Central memory CD4-positive, alpha-beta T cell (primary cell): ENCODE measurements at places on chromosomes 2 and 18.

- no peak for DNase-seq
These were observed 681.3 kb downstream of the ADCYAP1 start for GRCh38 chr18:1585881-1586488.

DNA sequence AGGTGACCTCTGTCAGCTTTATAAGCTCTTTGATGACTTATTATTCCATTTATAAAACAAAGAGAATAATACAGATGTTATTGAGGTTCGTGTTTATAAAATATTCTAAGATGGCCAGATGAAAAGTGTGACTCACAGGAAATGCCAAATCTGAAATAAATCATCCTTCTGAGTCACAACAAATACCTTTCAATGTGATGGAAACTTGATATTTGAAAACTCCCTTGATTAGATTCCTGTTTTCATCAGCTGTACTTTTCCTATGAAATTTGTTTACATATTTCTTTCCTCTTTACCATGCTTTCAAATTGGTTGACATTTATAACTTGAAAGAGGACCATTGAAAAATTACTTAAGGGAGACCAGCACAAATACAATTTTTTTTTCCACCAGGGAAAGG, 30.6 kb upstream of the PPP1R1C start:
- no peak for DNase-seq

DNA sequence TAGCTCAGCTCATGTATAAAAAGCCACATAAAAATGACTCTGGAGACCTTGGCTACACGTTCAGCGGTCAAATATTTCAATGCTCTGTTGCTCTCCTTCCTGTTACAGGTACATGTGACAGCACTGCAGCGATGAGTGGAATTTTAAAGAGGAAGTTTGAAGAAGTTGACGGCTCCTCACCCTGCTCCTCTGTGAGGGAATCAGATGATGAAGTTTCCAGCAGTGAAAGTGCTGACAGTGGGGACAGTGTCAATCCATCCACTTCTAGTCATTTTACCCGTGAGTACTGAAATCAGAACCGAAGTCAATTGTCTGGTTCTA, 125.4 kb downstream of the CSRNP3 start:
- no peak for DNase-seq

GRCh38 chr2:157792335-157793052, 83.6 kb downstream of the ACVR1 start:
- DNase-seq: no peak

DNA sequence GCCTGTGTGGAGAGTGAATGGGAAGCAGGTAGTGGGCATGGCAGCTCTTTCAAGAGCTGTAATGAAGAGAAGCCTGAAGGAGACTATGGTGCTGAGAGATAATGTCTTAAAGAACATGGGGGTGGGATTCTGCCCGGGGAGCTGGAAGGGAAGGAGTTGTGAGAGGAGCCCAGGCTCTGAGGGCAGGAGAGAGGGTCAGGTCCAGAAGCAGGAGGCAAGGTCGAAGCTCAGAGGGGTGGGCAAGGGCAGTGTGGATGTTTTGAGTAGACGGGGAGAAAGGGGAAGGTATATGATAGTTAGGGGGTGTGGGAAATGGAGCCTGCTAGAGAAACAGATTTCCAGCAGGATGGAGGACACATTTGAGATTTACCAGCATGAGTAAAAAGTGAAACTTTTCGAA, 2.1 kb downstream of the CAPN10 start:
- no peak for DNase-seq

DNA sequence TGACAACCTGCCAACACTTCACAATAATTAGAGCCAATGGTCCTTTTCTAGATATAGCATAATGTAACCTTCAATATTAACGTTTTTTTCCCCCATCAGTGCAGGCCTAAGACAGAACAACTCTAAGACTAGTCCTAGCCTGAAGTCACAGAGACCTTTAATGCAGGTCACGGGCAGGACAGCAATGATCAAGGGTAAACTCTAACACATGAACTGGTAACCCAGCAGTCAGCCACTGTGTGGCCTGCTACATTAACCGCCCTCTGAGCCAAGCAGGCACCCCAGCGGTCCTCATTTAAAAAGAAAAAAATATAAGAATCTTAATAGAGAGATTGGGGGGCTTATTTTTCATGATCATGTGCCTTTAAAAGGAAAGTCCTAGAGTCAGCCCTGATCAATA, 290.6 kb downstream of the AFF3 start:
- no peak for DNase-seq

GRCh38 chr2:70212298-70212932, 21.6 kb upstream of the C2orf42 start:
- no peak for DNase-seq

DNA sequence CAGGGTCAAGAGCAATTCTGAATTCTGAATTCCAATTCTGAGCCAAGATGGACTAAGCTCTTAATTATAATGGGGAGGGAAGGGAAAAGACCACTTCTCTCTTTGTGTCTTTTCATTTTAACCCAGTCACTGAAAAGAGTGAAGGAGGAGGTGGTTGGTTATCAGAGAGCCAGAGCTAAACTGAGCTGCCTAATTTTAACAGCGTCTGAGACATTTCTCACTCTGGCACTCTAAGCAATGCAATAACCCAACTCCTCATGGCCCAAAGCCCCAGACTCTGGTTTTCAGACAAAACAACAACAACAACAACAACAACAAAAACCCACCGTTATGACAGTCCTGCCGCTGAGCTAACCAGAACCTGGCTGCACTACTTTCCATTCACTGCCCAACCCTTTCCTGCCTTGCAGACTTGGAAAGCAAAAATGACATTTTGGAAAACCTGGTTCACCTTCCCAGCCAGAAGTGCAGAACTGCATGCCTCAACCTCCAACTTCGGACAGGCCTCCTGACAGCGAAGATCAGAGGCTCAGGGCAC, 1.0 kb downstream of the CHST10 start:
- DNase-seq: no peak

DNA sequence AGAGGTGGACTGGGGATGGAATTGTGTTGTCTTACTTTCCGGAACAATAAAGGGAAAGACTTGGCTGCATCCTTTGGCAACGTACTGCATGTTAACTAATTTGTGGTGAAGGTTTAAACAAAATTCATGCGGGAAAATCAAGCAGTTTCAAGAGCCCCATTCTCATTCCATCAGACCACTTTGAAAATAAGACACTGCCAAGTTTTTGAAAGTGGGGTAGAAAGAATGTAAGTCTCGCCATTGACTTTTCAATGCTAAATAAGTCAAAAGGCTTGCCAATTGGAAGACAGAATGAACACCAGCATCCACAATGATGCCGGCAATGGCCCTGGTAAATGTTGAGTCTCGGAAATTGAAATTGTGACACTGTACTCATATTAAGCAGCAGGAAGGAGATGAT, 322.0 kb downstream of the RND3 start:
- no peak for DNase-seq

GRCh38 chr2:162221064-162221463, 22.2 kb downstream of the FAP start:
- DNase-seq: peak; percentile 27

GRCh38 chr2:168564641-168565040, 108.6 kb downstream of the CERS6 start:
- no peak for DNase-seq

DNA sequence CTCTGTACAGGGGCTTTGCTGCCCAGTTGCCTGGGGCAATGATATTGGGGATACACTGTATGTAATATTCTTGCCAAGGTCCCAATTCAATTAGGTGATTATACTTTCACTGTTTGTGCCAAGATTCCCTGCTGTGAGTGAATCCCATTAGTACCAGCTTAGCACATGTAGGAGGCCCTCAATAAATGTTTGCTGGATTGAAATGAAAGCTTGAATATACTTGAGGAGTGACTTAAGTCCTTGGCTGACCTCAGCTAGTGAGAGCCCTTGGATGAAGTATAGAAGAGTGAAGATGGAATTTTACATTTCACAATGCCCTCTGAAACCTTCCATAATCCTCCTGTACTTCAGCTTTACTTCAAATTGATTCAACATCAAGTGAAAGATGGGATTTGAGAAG, 102.9 kb downstream of the GATA6 start:
- DNase-seq: no peak

- DNase-seq: no peak
These were observed 160.7 kb downstream of the ALPK2 start for GRCh38 chr18:58468191-58468590.

GRCh38 chr18:11150271-11150615, 874 bp upstream of the PIEZO2 start:
- no peak for DNase-seq

DNA sequence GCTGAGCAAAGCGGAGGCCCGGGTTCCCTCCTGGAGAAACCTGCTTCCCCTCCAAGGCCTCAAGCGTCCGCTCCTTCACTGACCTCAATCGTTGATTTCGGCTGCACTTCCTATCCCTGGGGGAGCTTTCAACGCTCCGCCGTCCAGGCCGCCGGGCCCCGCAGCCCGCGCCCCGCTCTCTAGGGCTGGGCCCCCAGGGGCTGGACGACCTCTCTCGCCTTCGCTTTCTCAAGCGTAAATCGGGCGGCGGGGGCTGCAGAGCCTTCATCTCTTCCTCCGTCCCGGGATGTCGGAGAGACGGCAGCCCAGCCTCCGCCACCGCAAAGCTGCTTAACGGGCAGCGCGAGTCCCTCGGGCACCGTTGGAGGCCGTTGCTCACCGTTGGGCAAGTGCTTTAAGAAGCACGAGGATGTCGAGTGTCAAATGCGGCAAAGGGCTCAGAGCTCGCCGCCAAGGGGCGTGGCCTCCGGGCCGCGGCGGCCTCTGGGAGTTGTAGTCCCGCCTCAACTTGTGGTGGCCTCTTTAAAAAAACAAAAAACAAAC, 8.5 kb downstream of the HES6 start:
- peak; percentile 51 for DNase-seq
